Naive thymus-derived CD4-positive, alpha-beta T cell (primary cell): ENCODE measurements at places on chromosomes 2 and 18. TPM values are rescaled to one million over a fixed set of nuclear protein-coding genes. Genes with fewer than 3 reads are reported as not detected.
A peak's percentile ranks its signal among the peaks of the same experiment; 100 is the strongest.

DNA sequence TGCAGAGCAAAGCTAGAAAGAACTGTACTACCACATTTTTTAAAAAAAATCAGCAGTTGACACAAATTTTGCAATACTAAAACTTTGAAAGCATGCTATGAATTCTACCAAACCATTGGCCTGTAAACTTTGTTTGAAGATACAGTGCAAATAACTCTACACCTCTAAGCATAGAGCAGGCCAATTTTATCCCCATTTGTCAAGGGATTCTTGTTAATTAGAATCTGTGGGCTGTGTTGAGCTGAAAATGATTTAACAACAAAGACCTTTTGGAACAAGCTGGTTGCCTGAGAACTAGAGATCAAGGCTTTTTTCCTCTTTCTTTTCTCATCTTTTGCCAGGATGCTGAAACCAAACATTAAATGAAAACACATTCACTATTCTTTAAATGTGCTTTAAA lies 886.0 kb upstream of the CDH2 start:
- no peak for DNase-seq

DNA sequence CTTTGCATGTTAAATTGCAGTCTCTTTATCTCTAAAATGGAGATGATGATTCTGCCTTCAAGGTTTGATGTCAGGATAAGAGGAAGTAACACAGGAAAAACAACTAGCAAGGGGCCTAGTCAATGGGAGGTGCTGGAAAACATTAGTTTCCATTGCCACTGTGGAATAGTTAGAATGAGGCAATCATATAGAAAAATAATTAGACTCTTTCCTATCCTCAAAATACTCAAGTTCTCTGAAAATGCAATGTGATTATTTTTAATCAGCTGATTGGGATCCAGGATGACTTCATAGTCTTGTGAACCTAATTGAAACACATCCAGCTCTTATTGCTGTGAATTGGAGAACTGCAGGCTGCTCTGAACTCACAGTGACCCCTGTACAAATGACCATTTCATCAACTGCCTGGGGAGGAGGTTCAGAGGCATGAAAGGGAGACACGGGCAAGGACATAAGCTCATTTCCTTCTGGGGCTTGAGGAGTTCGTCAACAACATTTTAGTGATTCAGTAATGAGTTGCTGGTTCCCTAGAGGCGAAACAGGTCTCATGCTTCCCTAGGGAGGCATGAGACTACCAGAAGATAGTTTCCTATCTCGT lies 422.5 kb downstream of the LPIN1 start:
- no peak for DNase-seq

DNA sequence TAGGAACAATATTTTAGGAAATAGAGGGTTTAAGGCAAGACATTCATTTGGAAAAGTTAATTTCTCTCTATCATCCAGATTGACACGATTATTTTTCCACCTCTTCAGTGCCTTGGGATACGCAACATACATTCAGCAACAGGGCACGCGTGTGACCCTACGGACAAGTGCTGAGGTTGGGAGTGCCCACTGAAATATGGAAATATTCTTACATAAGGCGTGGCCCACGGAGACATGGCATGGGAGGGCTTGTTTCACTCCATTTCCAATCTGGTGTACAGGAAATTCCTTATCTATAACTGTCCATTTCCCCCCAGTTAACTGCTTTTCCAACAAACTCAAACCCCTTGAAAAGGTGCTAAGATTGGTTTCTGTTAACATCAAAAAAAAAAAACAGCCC lies 20.9 kb upstream of the KIDINS220 start:
- DNase-seq, result no peak

DNA sequence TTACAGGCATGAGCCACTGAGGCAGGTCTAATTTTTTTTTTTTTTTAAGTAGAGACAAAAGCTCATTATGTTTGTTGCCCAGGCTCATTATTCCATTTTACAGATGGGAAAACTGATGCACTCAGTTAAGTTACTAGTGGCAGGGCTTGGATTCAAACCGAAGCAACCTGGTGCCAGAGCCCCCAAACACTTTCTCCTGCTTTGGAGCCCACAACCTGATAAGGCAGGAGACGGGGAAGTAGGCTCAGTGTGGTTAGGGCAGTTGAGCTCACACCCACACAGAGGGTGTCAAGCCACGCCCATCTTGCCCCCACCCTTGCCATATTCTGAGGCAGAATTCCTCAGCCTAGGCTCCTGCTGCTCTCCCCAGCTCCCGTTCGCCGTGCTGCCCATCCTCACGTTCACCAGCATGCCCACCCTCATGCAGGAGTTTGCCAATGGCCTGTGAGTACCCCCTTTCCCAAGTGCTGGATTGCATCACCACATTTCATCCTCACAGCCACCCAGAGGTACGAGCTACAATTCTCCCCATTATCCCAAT lies 5.8 kb upstream of the CTDSP1 start:
- no peak for DNase-seq

- DNase-seq, result no peak
Measured at GRCh38 chr18:74869904-74870863, 272.5 kb downstream of the ZNF407 start.

DNA sequence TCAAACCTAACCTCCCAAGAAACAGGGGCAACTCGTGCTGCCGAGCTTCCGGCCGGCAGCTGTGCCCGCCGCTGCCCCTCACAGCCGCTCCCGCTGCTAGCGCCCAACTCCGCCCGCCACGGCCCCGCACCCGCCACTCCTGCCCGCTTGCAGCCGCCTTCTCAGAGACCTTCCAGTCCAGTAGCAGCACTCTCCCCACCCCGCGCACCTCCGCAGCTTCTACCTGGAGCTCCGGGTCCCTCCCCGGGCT lies 722 bp upstream of the C2orf15 start:
- no peak for DNase-seq

SIX2 gene
- not detected in 2 replicates for total RNA-seq

DNA sequence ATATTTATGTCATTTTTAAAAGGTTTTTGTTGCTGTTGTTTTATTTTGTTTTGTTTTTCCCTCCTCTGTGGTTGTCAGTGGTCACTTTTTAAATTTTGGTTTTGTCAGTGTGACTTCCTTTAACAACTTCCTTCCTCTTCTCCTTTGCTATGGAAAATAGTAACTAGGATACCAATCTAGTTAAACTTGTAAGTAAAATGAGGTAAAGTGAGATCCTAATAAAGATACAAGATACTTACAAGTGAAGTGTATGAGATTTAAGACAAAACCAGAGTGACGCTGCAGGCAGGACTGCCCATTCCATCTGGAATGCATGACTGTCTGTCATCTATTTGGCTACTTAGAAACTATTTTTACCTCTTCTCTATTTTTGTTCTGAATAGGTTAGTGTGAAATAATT lies 30.6 kb upstream of the CREB1 start:
- no peak for DNase-seq

GRCh38 chr2:240566203-240567136 lies 1.8 kb upstream of the RNPEPL1 start:
- DNase-seq, result peak; percentile 92

GRCh38 chr2:218518876-218519275 lies 49.3 kb downstream of the USP37 start:
- DNase-seq, result no peak

GRCh38 chr2:64324746-64325410 lies 129.1 kb upstream of the LGALSL start:
- no peak for DNase-seq

- no peak for DNase-seq
Measured at GRCh38 chr2:26018184-26019055, 15.5 kb upstream of the RAB10 start.

GRCh38 chr2:121595012-121595891 lies 54.0 kb downstream of the CLASP1 start:
- DNase-seq, result no peak

DNA sequence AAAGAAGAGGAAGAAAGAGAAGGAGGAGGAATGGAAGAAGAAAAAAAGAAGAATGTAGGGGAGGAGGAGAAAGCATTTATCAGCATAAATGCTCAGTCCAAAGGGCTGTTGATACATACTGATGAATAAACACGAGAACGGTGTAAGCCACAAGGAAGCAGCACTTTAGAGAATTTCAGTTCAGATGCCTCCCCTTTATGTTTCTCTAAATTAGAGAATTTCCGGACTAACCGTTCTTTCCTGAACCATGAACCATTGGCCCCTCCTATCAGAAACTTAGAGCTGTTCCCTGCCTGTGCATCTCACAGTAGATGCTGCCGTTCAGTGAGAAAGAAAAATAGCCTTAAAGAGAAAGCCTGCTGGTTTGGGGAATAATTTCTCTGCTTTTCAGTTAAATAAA lies 49.2 kb upstream of the TUBA3D start:
- DNase-seq, result no peak

- no peak for DNase-seq
Measured at GRCh38 chr2:144094408-144095151, 425.3 kb downstream of the ZEB2 start.

- DNase-seq, result no peak
Measured at GRCh38 chr2:225465827-225466226, 66.3 kb downstream of the NYAP2 start.

GRCh38 chr2:101038455-101039255 lies 36.6 kb downstream of the RPL31 start:
- DNase-seq, result no peak

RNF125 gene
- total RNA-seq, result 30.3 TPM

- DNase-seq, result no peak
Measured at GRCh38 chr2:232418466-232419244, 12.0 kb downstream of the ALPG start.

DNA sequence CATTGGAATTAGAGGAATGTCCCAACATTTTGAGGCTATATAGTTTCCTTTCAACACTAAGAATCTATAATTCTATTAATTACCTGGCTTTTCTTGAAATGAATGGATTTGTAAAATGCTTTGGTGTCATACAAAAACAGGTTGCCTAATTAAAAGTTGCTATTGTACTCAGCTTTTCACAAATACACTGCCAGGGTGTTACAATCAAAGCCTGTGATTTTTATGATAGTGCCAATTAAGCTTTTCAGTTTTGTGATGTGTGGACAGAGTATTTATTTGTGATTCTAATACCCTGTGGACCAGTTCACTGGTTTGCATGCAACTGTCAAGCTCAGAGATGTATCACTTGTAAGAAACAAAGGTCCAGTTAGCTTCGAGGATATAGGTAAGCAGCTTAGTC lies 71.8 kb downstream of the NAB1 start:
- DNase-seq, result no peak

SGPP2 gene
- 1.4 TPM for total RNA-seq

GRCh38 chr2:153105829-153106578 lies 372.6 kb downstream of the RPRM start:
- no peak for DNase-seq

DNA sequence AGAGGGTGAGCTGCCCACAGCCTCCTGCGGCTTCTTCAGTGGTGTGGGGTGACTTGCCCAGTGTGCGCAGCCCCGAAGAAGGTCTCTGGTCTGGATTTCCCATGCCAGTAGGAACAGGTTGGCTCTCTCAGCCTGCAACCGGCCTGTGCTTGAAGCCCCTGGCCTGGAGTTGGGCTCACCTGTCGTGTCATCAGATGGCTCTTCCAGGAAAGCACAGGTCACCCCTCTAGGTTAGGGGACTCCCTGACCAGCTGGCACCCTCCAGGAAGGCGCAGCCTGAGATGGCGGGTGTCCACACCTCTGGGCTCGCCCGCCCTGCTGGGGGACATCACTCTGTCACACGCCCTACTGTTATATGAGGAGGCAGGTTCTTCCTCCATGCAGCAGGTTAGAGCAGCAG lies 179.8 kb downstream of the SEPTIN10 start:
- no peak for DNase-seq

DNA sequence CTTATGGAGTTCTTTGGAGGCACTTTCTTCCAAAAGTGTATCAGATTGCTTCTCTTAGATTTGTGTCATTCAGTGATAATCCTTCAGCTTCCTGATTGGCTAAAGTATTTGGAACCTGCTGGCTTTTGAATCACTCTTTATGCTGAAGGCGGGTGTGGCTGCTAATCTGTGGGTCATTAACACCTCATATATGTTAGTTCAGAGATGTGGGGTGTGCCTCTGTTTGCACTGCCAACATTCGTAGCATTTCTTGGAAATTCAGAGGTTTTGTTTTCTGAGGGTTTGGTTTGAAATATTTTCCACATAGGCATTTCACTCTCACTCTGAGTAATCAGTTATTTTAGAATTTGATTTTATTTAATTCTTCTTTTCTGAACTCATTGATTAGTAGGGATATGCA lies 1604.4 kb upstream of the ACVR2A start:
- no peak for DNase-seq

TMEM163 gene
- total RNA-seq, result 0.21 TPM

REEP1 gene
- 0.38 TPM for total RNA-seq

DNA sequence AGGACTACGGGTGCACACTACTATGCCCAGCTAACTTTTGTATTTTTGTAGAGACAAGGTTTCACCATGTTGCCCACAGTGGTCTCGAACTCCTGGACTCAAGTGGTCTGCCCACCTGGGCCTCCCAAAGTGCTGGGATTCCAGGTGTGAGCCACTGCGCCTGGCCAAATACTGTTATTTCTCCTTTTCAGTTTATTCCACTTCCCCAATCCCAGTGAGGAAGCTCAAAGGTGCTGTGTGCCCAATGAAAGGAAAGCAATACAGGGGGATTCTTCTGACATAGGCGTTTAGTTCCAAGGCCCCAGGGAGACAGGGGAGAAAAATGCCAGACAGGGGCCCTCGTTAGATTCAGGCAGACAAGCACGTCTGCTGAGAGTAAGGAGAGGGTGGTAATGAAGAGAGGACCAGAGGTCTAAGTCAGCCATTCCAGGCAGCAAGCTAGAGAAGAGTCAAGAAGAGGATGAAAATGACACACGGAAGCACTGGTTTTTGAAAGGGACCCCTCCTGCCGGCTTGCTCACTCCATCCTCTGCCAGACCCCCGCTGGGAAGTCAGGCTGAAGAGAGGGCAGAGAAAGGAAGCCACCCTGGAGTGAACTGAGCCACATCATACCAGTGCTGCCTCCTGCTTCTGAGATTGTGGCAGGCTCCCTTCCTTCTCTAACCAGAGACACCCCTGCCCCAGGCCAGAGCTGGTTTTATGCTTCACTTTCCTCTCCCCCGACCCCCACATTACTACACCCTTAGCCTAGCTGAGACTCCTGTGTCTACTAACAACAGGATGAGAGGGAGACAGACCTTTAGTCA lies 6.7 kb downstream of the INO80C start:
- DNase-seq, result no peak

DNA sequence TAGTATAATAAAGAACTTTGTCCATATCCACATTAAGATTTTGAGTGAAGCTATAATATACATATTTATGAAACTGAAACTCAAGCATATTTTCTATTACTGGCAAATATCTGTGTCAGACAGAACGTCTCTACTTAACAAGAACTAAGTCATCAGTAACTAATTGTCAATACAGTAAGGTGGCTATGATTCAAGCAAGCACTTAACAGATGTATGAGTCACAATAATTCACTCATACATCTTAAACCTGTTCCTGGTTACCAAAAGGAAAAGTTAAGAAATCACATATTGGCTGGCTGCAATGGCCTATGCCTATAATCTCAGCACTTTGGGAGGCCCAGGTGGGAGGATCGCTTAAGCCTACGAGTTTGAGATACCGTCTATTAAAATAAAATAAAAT lies 96.0 kb downstream of the SOS1 start:
- no peak for DNase-seq

- no peak for DNase-seq
Measured at GRCh38 chr2:158004126-158004764, 97.4 kb upstream of the UPP2 start.

DNA sequence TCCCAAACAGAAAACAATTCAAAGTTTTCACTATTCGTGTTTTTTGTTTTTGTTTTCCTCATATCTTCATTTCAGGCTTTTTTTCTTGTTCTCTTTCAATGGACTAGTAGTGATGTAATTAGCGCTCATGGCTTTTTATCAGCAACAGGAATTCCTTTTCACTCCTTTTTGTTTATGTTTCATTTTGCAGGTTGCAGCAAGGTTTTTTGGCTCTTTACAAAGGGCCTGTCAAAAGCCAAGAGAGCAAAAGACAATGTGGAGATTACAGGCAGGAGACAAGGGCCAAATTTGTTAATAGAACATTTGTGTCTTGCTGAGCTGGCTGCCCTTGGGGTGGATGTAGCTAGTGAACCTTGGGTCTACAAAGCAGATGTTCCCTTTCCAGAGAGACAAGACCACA lies 467.4 kb upstream of the CDH20 start:
- DNase-seq, result no peak
